ENCODE measurements at places on chromosomes 2 and 18.

DNA sequence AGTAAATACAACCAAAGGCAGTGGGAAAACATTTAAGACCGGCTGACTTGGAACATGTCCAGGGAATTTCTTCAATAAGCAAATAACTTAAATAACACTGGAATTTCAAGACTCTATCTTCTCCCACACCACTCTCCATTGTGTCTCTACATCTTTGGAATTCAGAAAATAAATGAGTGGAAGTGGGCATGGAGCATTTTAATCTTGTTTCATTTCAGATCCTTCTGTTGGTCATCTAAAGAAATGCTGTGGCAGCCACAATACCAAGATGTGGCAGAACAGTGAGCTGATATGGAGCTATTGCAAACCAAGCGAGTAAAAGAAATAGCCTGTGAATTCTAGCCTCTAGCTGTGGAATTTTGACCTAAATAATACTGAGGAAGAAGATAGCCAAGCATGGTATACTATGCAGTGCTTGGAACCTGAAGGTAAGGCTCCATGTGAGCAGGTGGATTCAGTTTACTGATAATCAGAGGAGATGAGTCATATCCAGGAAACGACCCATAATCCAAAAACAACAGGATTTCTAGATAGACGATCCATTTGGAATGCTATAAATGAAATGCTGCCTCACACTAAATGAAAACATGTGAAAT lies 157.1 kb upstream of the SCN7A start:
- DNase-seq, result no peak

DNA sequence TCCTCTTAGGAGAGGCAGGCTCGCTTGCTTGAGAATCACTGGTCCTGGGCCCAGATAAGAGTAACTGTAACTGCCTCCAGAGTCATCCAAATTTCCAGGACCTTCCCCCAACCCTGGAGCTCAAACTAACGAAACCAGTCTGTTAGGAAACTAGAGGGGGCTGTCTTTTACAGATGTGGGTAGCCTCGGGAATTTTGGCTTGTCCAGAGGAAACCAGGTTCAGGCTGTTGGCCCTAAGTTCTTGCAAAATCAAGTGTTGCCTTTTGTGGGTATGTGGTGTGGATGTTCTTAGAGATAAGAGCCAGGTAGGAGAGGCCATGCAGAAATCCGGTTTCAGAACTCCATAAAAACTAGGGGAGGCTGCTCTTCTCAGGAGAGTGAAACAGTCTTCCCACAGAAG lies 125.0 kb upstream of the DLX2 start:
- no peak for DNase-seq

DNA sequence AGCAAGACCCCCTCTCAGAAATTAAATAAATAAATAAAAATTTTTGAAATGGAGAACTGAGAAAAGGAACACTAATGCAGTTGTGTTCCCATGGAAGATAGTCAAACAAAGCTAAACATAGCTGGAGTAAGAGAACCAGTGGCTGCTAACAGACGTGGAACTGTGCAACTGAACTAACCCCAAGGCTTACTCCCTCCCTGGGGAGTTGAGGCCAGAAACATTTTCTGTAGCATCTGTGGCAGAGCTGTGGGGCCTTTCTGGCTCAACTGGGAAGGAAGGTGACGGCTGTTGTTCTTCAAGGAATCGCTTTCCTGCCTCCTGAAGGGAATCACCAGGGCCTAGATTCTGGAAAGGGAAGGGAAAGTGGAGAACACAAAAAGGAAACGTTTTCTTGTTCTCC lies 53.9 kb upstream of the B3GNT2 start:
- no peak for DNase-seq

DNA sequence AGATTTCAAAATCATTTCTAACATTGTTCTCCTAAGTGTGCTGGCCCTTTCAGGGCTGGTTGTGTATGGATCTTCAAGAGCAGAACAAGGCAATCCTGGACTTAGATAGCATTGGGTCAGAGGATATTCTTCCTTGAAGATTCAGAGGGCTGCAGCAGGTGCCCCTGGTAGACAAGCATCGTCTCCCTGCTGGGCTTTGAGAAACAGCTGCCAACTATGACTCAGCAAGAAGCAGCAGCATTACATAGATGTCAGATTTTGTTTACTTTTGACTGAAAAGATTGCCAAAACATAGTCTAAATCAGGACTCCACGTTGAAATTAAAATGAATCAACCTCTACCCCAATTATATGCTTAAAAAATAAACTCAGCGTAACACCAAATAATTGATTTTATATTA lies 618.8 kb downstream of the SOCS6 start:
- no peak for DNase-seq

GRCh38 chr2:232896111-232896510 lies 26.0 kb downstream of the SNORC start:
- DNase-seq, result no peak

DNA sequence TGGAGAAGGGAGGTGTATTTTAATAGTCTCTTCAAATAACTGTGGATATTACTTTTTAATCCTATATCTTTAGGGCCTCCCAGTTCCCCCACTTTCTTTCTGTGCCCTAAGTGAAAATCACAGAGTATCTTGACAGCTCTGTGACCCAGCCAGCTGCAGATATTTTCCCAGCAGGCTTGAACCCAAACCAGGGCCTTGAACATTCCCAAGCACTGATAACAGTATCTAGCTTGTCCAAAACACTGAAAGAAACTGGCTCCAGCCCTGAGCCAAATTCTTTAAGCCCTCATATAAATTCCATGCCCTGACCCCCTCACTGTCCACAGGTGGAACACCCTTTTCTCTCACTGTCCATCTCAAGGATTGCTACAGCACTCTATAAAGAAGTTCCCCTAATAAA lies 388.1 kb upstream of the CHAC2 start:
- DNase-seq, result no peak

GRCh38 chr2:197311421-197312033 lies 947 bp upstream of the ANKRD44 start:
- DNase-seq, result no peak

- DNase-seq, result no peak
Observed at GRCh38 chr2:39679805-39680204, 14.1 kb downstream of the TMEM178A start.

DNA sequence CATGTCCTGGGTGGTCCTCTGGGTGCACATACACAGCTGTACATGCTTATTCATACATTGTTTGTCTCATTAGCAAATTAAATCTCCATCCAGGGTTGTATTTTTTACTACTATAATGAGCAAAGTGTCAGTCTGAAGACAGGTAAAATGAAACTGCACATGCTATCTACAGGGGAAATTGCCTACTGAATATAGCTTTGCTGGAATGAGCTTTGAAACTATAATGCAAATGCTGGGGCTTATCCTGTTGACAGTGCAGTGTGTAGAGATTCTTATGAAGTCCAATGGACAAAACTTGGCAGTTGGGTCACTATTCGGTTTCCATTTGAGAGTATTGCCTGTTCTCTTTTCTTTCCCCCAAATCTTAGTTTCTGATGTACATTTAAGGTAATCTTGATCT lies 292.8 kb upstream of the LRP1B start:
- no peak for DNase-seq

All from esophagus squamous epithelium (tissue), 5 donors.